RWPE2 (cell line): ENCODE measurements at places on chromosomes 6 and 20.

GRCh38 chr6:1279065-1279464, 32.8 kb upstream of the FOXQ1 start:
- no peak for DNase-seq

- DNase-seq: no peak
Observed at GRCh38 chr6:3800850-3801591, 48.2 kb upstream of the FAM50B start.

DNA sequence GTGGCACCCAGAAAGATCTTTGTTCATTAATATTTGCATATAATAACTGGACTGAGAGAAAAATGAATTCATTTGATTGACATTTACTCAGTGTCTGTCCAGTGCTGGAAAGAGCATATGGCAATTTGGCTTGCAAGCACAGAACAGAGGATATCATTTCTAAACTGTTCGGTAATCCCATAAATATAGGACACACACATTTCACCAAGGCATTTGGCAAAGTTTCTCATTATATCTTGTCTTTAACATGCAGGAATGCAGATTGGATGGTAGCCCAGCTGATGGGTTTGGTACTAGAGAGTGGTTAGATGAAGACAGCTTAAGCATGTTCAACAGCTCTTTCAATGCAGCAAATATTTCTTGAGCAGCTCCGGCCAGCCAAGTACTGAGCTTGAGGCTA, 259.2 kb downstream of the PRKN start:
- no peak for DNase-seq

DNA sequence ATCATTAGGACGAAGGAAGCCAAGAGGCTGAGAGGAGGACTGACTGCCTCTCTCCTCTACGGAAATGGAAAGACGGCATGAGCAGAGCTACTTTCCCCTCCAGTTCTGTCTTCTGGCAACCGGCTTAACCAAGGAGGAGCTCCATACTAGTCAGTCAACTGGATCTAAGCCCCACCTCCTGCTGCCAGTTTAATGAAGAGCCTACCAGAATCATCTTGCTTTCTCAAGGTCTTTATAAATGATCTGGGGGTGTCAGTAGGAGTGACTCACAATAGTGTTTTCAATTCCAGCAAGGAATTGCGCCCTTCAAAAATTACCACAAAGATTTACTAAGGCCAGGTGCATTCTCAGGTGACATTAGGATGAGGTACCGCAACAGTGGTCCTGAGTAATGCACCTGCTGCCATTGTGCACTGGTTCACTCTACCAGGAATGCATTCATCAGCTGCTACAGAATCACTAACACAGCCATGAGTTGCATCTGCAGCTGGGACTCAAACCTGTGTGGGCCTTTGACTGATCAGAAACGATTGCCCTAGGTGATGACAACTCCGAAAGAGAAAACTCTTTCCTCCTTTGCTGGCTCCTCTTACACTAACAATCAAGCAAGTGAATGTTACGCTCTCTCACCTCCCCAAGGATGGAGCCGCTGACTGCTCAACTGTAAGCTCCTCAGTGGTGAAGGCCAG, 2.8 kb downstream of the UQCC2 start:
- DNase-seq: no peak

DNA sequence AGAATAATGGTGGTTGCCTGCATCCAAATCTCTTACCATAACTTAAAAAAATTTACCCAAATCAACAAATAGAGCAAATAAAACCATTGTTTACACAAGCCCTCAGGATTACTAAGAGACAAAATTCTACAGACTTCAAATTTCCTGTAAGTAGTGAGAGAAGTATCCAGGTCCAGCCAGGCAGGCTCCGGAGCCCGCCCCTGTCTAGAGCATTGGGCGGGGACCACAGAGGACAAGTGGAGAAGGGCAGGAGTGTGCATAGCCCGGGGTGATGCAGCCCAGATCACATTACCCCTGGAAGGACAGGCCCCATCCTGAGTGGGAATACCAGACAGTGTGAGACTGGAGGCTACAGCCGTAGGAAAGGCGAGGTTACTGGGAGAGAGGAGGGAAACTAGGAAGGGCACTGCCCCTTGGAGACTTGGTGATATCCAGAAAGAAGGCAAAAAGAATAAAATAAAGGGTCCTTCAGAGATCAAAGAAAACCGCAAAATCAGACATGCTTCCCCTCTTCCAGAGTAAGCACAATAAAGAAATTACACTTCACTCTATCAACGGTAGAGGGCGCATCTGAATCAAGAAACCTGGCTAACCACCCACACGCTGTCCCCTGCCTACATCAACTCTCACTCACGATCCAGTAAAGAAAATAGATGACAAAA, 26.6 kb downstream of the RIN2 start:
- DNase-seq: peak; percentile 90

DNA sequence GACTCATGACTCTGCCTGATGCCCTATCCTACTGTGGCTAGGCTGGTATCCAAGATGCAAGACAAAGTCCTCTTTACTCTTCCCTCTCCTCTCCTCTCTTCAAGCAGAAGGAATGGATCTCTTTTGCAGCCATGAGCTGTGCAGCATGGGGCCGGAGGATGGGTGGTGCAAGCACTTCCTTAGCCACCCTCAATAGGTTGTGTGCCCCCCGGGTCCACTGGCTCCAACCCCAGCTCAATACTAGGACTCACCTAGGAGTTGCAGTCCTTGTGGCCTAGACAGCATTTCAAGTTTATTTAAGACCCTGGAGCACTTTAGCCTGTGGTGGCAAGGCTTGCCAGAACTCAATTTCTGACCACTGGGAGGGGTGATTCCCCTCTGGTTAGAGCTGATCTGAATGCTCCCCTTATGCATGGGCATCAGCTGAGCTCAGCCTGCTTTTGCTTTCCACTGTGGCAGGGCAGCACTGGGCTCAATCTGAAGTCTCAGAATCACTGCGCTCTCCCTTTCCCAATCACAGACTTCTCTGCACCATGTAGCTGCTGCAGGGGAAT, 29.0 kb upstream of the GRM4 start:
- no peak for DNase-seq

- no peak for DNase-seq
Observed at GRCh38 chr20:49045440-49046086, 549 bp upstream of the CSE1L start.

- DNase-seq: no peak
Observed at GRCh38 chr20:49482621-49483017, at the start of gene KCNB1. Gene KCNB1, minus strand, starts transcription at chr20:49482668. Its CDS starts 188 bp downstream, at chr20:49482480.

GRCh38 chr6:35719830-35720733, 16.8 kb upstream of the ARMC12 start:
- DNase-seq: no peak

DNA sequence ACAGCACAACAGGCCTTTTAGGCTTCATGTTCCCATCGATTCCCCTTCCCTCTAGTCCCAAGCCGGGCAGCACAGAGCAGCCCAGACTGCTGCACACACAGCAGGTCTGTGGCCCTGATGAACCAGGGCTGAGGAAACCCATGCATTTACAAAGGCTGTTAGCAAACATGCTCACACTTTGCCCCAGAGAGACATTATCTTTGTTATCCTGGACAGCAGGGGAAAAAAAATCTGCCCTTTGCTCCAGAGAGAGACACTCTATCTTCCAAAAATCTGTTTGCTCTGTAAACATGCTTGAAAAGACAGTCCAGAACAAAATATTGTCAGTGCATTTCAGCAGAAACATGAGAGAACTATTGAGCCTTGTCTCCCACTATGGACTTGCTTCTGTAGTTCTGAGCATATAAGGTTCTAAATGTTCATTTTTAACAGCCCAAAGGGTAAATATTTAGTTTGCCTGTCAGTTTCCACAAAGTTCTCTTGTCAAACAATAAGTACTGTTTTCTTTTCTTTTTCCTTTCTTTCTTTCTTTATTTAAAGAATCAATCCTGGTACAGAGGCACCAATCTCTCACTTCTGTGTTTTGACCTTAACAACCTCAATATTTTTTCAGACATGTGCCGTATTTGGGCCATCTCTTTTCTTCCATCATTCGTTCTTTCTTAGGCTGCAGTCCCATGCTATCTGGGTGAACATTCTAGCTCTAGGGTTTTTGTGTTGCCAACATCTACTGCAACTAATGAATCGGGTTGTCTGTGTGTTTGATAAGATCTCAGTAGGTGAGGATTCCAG, 468.0 kb downstream of the EPM2A start:
- no peak for DNase-seq

- no peak for DNase-seq
Observed at GRCh38 chr6:108942556-108943492, 94.6 kb downstream of the ARMC2 start.

GRCh38 chr6:158060455-158061360, 79.0 kb downstream of the SYNJ2 start:
- DNase-seq: no peak

GRCh38 chr6:130969791-130970491, 93.1 kb downstream of the EPB41L2 start:
- DNase-seq: no peak

DNA sequence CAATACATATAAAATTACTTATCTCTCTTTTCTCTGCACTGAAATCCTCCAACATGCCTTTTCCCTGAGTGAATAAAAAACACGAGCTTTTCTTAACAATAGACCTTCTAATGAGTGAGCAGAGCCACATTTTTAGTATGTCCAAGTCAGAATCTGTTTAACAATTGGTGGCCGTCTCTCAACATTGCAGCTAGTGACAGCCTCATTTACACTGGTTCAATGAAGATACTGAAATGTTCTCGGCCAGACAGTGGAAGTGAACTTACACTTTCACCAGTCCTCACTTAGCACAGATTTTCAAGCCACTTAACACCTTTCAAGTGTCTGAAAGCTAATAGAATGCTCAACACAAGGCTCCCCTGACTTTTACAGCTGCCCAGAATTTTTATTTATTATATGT, 767.1 kb downstream of the KIF16B start:
- no peak for DNase-seq

GRCh38 chr6:116649129-116649528, 19.4 kb downstream of the ZUP1 start:
- no peak for DNase-seq

DNA sequence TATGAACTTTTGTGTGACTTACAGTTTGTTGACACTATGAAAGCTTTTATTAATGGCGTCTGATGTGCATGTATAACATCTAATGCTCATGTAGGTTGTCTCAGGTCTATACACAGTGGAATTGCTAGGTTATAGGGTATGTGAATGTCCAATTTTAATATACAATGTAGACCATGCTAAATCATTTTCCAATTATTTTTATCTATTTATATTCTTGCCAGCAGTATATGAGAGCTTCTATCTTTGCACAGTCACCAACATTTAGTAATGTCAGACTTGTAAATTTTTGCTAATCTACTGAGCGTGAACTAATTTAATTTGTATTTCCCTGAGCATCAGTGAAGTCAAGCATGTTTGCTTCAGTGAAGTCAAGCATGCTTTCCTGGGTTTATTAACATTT, 64.4 kb downstream of the TPD52L1 start:
- no peak for DNase-seq

GRCh38 chr6:113909224-113909856, 52.2 kb downstream of the MARCKS start:
- no peak for DNase-seq

DNA sequence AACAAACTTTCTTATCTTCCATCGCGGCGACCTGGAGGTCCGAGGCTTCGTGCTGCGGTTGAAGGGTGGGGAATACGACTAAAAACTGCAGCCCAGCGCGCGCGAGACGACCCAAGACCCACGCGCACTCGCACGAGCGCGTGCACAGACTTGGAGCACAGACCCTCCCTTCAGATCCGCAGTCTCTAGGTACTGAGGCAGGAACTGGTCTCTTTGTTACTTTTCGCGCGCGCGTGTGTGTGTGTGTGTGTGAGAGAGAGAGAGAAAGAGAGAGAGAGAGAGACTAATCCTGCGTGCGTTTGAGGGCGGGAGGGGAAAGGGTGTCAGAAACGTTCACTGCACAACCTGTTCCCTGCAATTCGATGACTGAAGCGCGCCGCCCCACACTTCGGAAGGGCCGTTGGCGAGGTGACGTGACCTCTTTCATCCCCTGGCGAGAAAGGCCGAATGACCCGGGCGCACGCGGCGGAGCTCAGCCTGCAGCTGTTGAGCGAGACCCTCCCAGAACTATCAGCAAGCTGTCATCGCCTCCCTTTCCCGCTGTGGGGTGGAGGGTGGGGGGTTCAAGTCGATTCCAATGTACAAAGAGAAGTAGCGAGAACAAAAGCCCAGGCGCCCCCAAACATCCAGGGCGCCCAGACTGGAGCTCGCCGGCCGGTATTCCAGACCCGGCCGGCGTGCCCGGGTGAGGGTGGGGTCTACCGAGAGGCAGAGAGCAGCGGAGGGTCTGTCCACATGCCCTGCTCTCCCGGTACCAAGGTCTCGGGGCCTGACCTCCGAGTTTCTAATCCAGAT, 1.5 kb upstream of the TUBB2B start:
- DNase-seq: no peak
